C1 segment of cervical spinal cord (tissue), 14 donors: ENCODE measurements at places on chromosomes 2 and 18.

GRCh38 chr2:14936426-14936825 is 303.9 kb downstream of the LRATD1 start:
- no peak for DNase-seq

GRCh38 chr18:67549946-67550345 is 33.4 kb upstream of the DSEL start:
- no peak for DNase-seq

GRCh38 chr2:52465287-52465686 is 1302.3 kb upstream of the CHAC2 start:
- DNase-seq: no peak

DNA sequence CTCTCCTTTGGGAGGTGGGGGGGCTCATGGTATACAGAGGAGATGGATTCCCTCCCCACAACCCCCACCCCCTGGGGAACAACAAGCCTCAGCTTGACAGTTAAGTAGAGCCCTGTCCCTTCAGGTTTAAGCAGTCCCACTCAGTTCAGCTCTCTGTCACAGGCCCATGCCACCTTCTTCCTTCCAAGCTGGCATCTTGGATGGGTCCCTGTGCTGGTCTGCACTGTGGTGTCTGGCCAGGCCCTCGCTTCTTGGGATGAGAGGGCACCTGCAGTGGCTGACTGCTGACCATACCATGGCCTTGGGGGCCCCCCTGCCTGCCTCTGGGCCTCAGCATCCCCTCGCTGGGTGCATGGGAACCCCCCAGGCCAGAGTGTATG is 20.4 kb upstream of the GPR17 start:
- DNase-seq: no peak

GRCh38 chr18:43277164-43277600 is at the start of gene SYT4:
Gene SYT4, minus strand, starts transcription at chr18:43277490. Its CDS starts 209 bp downstream, at chr18:43277281.
- DNase-seq: peak; percentile 65

DNA sequence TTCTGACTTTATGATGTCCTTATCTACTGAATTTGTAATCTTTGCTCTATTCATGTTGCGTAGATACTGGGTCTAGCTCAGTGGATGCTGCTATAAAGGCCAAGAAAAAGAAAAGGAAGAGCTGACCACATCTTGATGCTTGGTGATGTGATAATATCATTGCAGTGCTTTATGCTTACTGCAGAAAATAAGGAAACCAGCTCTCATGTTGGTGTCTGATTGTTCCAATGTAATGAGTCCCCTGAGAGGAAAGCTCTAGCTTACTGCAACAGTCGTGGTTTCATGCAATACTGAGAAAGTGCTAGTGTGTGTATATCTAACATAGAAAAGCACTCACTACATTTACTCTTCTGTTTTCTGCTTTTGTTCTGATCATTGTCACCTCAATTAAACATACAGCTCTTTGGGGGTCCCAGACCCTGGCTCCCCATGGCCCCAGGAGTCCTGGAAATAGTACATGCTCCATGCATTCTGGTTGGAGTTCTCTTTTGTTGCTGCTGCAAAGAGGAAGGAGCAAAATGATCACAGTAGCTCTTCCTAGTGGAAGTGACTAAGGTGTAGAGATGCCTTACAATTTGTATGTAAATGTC is 338.8 kb downstream of the CYRIA start:
- DNase-seq: no peak

GRCh38 chr2:58906081-58906645 is 665.0 kb upstream of the FANCL start:
- no peak for DNase-seq

DNA sequence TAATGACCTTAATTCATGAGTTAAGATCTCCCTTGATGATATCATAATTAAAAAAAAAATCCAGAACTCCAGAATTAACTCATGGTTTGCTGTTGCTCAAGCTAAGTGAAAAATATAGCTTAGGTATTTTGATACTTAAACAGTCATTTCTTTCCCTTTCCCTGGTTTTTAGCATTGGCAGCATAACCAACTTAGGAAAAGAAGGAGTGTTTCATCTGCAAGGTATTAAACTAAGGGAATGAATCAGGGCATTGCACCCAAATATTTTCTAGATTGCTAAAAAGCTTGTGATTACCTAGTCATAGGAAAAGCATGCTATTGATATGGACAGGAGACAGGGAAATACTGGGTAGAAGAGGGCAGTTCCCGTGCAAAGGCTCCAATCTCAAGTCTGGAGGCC is 207.2 kb downstream of the LRP1B start:
- DNase-seq: no peak

DNA sequence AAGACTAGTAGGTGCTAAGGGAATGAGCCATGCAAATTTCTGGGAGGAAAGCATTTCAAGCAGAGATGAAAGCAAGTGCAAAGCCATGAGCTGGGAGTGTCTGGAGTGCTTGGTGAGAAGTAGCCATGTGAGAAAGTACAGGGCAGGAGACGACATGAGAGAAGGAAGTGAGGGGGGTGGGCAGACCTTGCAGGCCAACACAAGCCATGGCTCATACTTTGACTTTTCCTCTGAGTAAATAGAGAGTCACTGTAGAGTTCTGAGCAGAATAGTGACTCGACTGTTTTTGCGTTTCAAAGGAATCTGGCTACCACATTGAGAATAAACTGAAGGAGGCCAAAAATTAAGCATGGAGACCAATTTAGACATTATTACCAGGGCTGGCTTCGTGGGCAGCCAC is 42.2 kb downstream of the SCN2A start:
- DNase-seq: no peak

- no peak for DNase-seq
These were observed 2.3 kb upstream of the GCC2 start for GRCh38 chr2:108446703-108447102.

DNA sequence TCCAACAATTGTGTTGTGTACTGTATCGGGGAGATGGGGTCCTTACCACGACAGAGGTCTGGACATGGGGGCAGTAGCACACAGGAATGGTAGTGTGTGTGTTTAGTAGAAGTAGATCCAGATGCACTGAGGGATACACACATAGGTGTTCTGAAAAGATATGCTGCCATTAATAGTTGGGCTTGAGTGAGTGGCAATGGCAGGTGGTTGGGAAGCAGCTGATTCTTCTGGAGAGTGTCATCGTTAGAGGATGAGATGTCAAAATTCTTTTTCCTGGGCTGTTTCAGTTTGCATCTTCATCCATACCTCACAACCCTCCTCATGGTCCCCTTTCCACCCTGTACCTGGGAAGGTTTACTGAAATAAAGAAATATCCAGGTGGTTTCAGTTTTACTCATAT is 66.6 kb downstream of the UGGT1 start:
- no peak for DNase-seq

GRCh38 chr2:68653034-68653433 is 9.7 kb downstream of the PROKR1 start:
- DNase-seq: no peak

GRCh38 chr18:33959609-33960008 is 265.1 kb downstream of the NOL4 start:
- no peak for DNase-seq

DNA sequence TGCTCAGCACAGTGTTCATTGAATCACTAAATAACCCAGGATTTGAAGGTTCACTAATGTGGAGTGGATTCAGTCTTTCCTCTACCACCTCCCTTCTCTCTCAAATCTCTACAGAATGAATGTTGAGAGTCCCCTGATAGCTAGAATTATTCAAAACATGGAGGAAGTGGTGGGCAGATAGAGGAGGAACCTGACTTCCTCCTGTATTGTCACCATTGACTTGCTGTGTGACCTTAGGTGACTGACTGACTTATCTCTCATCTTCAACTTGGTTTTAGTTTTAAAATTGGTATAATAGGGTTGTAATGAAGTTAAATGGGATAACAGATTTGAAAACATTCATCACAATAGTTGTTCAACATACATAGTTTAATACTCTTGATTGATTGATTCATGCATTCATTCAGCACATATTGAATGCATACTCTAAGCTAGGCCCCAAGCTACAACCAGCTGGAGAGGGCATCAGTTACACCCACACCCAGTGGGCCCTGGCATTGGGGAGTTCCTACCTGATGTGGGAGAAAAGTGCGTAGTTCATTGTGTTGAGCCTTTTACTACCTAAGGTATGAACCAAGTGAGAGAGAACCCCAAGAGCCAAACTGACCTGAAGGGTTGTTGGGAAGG is 96.0 kb downstream of the WDR7 start:
- no peak for DNase-seq

GRCh38 chr2:108931372-108931771 is 57.6 kb downstream of the EDAR start:
- no peak for DNase-seq

GRCh38 chr2:231646476-231646875 is 53.8 kb downstream of the TEX44 start:
- no peak for DNase-seq

DNA sequence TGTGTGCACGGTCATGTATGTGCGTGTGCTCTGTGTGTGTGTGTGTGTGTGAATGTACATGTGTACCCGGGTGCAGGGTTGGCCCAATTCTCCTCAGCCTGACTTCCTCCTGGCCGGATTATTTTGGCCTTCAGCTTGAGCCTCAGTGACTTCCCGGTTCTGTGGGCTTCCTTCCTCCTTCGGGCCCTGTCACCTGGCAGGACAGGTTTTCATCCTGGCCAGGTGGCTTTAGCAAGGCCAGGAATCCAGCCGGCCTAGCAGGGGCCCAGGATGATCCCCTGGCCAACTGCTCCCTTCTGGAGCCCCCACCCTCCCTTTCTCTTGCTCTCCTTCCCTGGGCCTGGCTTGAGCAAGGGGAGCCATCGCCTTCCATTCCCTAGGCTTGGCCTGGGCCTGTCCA is 140.5 kb downstream of the INHBB start:
- no peak for DNase-seq

DNA sequence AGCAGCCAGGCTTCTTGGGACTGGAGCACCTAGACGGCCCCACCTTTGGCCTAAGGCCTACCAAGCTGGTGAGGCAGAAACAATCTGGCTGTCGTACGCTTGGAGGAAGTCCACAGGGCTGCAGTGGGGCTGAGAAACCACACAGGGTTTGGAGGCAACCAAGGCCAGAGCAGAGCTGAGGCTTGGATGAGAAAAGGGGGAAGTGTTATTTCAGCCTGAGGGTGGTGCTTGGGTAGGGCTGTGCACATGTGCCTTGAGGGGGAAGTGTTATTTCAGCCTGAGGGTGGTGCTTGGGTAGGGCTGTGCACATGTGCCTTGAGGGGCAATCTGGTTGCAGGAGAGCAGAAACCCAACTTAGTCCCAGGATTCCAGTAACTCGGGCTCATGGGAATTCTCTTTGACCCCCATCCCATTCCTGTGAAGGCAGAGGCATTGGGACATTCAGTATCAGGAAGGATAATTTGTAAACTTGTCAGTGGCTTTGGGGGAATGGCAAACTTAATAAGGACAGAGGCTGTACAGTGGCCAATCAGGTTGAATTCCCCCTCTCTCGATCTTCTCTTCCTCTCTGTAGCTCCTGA is 971 bp upstream of the FBXO41 start:
- DNase-seq: peak; percentile 17

- DNase-seq: no peak
These were observed 80.4 kb downstream of the TGFA start for GRCh38 chr2:70473101-70473722.

DNA sequence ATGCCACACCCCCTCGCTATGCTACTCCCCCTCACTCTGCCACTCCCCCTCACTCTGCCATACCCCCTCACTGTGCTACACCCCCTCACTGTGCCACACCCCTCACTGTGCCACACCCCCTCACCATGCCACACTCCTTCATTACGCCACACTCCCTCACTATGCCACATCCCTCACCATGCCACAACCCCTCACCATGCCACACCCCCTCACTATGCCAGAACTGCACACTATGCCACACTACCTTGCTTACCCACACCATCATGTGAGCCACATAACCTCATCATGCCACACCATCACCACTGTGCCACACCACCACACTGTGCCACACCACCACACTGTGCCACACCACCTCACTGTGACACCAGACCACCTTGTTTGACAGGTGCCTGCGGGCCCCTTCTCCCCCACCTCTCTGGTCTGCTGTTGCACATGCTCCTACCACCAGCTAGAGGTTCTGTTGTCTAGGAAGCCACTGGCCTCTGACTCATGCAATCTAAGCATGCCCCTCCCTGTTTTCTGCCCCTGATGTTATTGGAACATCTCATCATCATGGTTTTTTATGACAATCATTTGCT is 22.0 kb downstream of the MARCHF4 start:
- DNase-seq: no peak

GRCh38 chr18:76846217-76846616 is 23.9 kb downstream of the ZNF236 start:
- DNase-seq: no peak

- DNase-seq: no peak
These were observed 236.1 kb upstream of the MEIS1 start for GRCh38 chr2:66198873-66199272.

- DNase-seq: no peak
These were observed 10.8 kb downstream of the RFX8 start for GRCh38 chr2:101463911-101464641.

GRCh38 chr18:31574359-31574758 is 17.3 kb upstream of the TTR start:
- DNase-seq: no peak

DNA sequence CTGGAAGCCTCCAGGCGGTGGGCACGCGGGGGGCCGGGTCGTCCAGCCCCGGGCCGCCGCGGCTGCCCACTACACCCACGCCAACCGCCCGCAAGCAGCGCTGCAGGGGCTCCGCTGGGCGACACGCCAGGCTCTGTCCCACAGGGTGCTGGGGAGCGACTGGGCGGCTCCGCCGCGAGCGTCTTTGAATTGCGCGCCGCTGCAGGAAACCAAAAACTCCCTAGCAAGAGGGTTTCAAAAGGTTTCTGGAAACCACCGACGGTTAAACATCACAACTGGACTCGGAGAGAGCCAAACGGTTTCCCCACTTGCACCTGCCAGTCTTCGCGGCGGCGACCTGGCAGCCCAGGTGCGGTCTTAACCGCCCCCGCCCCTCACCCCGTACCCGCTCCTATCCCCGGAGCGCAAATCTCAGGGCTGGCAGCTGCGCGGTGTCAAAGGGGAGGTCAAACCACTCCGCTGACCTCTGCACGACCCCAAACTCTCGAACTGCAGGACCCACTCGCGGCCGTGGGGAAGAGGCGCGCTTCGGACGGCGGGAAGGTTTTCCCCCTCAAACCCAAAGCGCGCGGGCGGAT is 1.0 kb downstream of the CXCR4 start:
- DNase-seq: no peak

- DNase-seq: no peak
These were observed 440.5 kb upstream of the TCF4 start for GRCh38 chr18:56028514-56028913.

DNA sequence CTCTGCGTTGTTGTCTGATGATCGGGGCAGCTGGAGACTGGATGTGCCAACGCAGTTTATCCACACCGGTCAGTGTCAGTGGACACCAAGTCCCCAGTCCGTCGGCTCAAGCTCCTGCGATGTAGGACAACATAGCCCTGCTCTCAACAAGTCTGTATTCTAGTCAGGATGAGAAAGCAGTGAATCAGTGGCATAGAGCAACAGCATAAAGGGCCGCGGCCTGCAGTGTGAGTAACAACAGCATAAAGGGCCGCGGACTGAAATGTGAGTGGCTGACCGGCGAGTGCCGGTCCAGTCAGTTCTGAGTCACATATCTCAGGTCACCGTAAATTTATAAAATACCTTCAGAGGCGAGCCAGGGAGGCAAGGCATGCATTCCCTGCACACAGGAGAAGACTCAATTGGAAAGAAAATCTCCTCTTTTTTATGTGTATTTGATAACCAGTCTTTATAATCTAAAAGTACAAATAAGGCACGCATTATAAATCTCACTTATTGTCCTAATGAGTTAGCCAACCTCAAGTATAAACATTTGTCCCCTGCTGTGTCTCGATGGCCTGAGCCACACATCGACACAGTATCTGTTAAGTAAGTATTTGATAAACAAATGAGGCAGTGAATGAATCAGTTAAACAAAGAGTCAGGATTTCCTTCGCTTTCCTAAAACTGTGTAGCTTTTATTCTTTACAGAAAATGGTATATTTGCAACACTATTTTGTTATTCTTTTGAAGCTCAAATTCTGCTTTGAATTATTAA is 33.8 kb upstream of the NFATC1 start:
- DNase-seq: no peak
